GDM1 (cell line): ENCODE measurements at places on chromosomes 4 and X.

DNA sequence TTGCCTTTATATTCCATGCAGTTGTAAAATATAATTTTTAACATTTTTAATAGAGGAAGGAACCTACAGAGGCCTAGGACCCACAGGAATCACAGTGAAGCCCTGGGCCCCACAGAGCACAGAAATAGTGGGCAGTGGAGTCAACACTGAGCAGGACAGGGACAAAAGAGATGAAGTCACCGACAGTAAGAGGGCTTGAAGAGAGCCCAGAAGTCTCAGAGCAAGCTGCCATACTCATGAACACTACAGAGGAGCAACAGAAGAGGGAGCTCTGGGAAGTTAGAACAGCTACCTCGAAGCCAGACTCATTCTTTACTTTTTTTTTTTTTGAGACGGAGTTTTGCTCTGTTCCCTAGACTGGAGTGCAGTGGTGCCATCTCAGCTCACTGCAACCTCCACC is 149.3 kb upstream of the TENM3 start:
- no peak for DNase-seq

GRCh38 chr4:37951461-37952352 is 8.5 kb upstream of the PTTG2 start:
- DNase-seq = peak; percentile 52

- DNase-seq = no peak
Observed at GRCh38 chrX:136476501-136476900, 11.2 kb upstream of the BRS3 start.

DNA sequence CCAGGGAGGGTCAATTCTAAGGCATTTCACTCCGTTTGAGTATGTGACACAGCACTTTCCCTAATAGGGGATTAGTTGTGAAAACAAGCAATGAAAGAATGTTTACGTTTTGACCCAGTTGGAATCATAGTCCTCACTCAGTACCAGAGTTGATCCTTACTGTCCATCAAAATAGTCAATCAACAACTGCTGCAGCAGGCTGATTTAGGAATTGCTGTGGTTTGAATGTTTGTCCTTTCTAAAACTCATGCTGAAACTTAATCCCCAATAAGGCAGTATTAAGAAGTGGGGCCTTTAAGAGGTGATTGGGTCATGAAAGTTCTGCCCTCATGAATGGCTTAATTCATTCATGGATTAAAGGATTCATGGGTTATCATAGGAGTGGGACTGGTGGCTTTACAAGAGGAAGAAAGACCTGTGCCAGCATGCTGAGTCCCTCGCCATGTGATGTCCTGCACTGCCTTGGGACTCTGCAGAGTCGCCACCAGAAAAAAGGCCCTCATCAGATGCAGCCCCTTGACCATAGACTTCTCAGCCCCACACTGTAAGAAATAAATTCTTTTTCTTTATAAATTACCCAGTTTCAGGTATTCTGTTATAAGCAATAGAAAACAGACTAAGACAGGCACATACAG is 3.1 kb upstream of the FBXL5 start:
- no peak for DNase-seq

DNA sequence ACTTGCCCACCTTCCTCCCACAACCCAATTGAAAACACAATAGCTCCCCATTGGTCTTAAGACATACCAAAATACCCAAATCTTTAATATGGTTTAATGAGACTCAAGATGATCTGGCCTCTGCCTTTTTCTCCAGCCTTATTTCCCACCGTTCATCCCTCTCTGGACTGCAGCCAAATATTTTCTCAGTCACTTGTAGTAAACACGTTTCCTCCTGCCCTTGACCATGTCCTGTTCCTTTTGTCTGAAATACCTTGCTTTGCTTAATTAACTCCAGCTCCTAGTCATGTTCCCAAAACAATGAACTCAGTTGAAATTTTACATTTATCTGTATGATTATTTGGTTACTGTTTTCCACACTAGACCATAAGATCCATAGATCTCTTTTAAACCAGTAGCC is 8.4 kb upstream of the NUP54 start:
- DNase-seq = no peak

GRCh38 chr4:7526491-7526890 is 91.8 kb upstream of the PSAPL1 start:
- no peak for DNase-seq

GRCh38 chrX:66622209-66622608 is 16.7 kb downstream of the EDA2R start:
- DNase-seq = no peak

DNA sequence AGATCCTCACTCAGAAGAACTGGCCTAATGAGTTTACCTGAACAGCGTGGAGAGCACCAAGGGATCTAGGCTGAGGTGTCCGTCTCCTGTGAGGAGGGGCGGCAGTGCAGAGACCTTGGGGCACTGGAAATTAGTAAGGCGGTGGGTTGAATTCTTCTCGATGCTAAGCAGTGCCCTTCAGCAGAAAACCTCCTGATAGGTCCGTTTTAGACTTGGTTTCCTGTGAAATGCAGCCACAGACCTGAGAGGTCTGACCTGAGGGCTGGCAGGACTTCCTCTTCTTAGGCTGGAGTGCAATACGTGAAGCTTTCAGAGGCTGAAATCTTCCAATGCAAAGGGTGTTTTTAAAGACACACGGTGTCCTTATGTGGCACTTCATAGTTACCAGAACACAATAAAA is at the start of gene CLNK:
Gene CLNK (minus strand): TSS at position 138 of the 400 bp plus-strand sequence. CDS start 16,899 bp downstream, outside the sequence.
- peak; percentile 78 for DNase-seq

GRCh38 chr4:113248320-113248719 is 198.9 kb downstream of the ANK2 start:
- no peak for DNase-seq

GRCh38 chr4:81084634-81085033 is 54.1 kb downstream of the BMP3 start:
- DNase-seq = no peak

- no peak for DNase-seq
Observed at GRCh38 chr4:106587558-106587957, 219.0 kb upstream of the GIMD1 start.

GRCh38 chrX:16882169-16882568 is 12.0 kb upstream of the RBBP7 start:
- DNase-seq = no peak

- DNase-seq = no peak
Observed at GRCh38 chrX:39935411-39936064, 162.2 kb downstream of the BCOR start.

GRCh38 chr4:78242071-78242470 is 184.9 kb downstream of the FRAS1 start:
- DNase-seq = no peak

- no peak for DNase-seq
Observed at GRCh38 chr4:5988086-5988845, 30.0 kb downstream of the C4orf50 start.

GRCh38 chr4:114349543-114350175 is 248.9 kb upstream of the UGT8 start:
- DNase-seq = no peak

GRCh38 chr4:23934915-23935314 is 45.1 kb upstream of the PPARGC1A start:
- DNase-seq = no peak

DNA sequence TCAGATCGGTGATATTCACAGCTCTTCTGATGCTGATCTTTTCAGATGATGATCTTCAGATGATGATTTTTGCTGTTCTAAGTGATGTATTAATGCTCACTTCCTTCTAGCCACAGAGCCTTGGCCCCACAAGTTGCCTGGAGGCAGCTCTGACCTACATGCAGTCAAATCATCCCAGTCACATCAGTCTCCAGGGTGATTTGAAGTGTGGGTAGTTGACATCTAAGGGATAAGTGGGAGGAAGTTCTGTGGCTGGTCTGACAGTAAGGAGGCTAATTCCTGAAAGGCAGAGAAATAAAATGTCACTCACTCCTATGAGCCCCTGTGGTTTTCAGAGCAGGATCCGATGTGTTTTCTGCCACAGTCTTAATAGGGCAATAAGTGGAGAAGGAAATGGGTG is 79.8 kb upstream of the RPL34 start:
- DNase-seq = no peak

GRCh38 chr4:80507077-80507476 is 171.5 kb downstream of the CFAP299 start:
- no peak for DNase-seq

- no peak for DNase-seq
Observed at GRCh38 chr4:15638418-15638817, 16.7 kb downstream of the FBXL5 start.

DNA sequence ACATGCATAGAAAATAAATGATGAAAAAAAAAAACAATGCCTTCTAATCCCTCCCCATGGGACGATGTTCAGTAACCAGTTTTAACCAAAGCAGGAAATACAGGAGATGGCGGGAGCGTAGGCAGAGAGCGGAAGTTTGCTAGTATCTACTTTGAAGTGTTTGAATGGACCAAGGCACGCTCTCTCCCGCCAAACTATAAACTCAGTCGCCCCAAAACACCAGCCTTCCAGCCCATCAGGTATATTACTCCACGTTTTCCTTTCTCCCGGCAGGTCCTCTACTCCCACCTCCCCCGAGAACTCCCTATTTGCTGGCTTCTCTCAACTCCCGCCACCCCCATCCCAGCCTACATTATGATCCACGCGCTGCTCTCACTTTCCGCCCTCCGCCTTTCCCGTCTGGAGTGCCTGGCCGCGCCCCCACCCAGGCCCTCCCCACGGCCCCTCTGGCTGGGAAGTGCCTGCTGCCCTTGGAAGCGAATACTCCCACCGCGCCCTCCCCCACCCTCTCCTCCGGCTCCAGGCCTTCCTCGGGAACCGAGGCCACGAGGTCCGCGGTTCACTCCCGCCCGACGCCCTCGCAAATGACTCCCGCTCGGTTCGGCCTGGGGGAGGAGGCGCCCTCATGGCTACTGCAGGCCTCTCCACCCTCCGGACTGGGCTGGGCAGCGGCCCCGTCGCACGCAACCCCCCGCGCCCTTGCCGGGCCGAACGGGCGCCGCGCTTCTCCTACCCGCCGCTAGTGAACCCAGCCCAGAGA is 723 bp downstream of the DHX15 start:
- peak; percentile 17 for DNase-seq

DNA sequence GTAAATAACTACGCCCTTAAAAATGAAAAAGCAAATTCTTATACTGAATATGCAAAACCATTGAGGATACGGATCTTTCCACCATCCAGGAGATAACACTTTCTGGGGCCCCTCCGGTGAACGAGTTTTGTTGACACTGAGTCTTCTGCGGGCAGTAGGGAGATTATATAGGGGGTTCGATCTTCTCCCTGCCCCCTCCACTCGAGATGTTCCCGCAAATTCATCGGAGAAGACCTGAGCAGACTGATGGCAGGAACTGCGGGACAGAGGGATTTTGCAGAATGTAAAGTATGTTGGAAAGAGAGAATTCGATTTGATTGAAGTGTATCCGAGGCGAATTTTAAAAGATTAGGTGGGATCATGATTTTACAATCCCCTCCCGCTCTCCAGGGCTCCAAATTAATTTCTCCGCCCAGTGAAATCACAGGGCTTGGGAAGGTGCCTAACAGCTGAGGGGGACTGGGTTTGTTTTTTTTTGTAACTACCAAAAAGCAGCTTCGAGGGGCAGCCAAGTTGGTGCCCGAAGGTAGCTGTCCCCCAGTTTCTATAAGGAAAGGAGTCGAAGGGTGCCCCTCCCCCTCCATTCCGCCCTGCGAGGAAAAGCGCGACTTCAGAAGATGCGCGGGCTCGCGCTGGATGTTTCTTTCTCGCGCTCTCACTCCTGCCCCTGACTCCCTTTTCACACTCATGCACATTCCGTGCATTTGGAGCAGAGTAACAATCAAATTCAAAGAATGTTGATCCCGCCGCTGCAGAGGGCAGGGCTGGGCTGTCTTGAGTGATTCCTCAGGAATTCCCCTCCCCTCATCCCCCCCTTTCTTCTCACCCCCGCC is 1.2 kb downstream of the TMEM255A start:
- DNase-seq = no peak

DNA sequence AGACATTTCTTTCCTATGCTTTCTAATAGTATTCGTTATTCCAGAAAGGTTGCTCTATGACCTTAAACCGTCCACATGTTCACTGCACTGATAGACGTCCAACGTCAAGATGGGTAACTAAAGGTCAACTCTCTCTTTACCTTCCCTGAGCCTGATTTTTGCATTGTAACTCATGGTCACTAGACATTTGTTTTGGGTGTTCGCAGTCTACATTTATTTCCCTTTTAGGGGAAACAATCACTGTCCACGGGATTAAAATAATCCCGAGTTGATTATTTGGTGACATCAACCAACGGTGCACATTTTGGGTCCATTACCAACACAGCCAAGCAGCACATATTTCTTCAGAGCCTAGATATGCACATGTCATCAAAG is 540 bp upstream of the HADH start:
- DNase-seq = no peak

DNA sequence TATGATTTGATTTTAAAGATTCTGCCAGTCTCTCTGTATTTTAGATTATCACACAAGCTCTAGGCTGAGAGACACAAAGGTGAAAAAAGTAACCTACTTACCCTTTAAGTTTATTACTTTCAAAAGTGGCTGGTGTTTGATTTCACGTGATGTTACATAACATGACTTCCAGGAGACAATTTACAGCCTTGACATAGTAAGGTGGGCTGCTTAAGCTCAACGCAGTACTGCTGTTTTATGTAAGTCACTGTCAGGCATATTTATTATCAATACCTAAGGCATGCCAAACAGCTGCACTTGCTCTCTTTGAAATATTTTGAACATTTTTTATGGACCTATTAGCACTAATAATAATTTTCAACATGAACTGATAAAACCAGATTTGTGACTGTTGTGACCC is 451.5 kb upstream of the FAM241A start:
- DNase-seq = no peak

DNA sequence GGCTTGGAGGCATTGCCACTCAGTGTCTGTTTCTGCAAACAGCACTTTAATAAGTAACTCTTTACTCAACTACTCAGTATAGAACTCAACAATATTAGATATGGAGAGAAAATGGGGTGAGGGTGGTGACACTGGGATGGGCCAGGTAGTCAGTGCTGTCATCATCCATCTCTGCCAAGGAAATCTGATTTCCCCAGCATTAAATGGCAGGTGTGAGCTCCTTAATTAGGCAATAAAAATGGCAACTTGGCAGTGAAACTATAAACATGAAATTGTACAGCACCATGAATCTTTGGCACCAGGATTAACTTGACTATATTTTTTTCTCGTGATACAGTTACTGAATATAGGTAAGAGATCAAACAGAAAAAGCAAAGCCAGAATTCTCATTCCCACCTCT is 146.2 kb downstream of the GLRA2 start:
- no peak for DNase-seq

GRCh38 chr4:7244331-7244665 is 52.0 kb downstream of the SORCS2 start:
- no peak for DNase-seq

- DNase-seq = no peak
Observed at GRCh38 chr4:102469806-102470205, 31.4 kb upstream of the NFKB1 start.

GRCh38 chrX:153776120-153776599 is 4.7 kb upstream of the SRPK3 start:
- no peak for DNase-seq

- DNase-seq = no peak
Observed at GRCh38 chr4:2686379-2687265, 69.5 kb downstream of the TNIP2 start.

- no peak for DNase-seq
Observed at GRCh38 chr4:179607003-179607402, 2164.8 kb upstream of the AGA start.
